Activated CD8-positive, alpha-beta memory T cell treated with anti-CD3 and anti-CD28 coated beads for 24 hours (primary cell): ENCODE measurements at places on chromosomes 1 and 21.

DNA sequence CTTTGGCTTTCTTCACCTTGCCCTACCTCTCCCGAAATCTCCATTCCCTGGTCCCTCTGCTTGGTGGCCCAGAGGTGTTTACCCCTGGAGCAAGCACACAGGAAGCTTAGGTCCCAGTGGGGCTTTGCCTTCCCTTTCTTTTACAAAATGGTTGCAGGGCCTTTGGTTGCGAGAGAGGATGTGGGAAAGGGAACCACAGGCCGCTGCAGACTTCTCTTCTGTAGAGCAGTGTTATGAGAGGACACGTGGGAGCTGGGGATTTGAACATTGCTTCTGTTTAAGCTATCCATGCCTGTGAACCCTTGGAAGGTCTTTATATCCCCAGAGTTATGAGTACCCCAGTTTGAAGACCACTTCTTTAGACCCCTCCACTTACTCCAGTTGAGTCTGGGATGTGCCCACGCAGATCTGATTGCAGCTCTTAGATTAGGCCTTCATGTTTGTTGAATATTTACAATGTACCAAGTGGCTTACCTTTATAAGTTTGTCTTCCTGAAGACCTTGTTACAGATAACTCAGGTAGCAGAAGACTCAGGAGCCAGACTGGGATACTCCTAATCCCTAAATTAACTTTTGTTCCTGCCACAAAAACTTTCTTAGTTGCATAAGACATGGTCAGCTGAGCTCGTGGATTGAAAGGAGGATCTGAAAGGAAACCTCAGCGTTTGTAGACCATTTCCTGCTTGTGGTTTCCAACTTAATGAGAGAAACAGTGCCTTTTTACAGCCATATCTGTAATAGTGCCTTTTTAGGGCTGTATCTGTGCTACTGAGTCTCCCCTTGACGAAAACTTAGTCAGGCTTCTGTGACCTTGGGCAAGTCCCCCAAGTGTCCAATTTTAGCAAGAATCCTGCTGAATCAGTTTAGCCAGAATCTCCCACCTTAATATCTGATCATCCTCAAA lies 21.9 kb upstream of the IVNS1ABP start:
- DNase-seq: peak; percentile 61

- DNase-seq: no peak
Observed at GRCh38 chr1:166552706-166553105, 286.6 kb upstream of the POGK start.

- DNase-seq: no peak
Observed at GRCh38 chr1:41296506-41296905, 54.4 kb upstream of the SCMH1 start.

DNA sequence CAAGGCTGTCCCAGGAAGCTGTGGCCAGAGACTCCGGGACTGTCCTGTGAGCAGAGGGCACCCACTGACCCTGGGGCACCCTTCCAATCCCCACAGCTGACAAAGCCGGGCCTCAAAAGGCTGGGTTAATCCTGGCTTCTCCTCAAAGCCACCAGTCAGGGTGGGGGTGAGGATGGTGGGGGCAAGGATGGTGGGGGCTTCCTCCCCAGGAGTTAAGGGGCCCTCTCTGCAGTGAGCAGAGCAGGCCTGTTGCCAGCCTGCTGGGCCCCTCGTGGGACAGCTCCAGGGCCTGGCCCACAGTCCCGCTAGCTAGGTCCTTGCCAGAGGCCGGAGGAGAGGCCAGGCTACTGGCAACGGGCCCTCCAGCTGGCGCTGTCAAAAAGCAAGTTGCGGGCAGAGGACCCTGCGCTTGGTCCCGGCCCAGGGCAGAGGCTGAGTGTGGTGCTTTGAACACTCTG lies 37.9 kb upstream of the CCDC27 start:
- DNase-seq: no peak

- no peak for DNase-seq
Observed at GRCh38 chr1:4797016-4797410, 142.6 kb downstream of the AJAP1 start.

- DNase-seq: no peak
Observed at GRCh38 chr1:10070206-10070605, 37.4 kb downstream of the UBE4B start.

GRCh38 chr1:171140401-171140800 lies 44.7 kb upstream of the FMO2 start:
- DNase-seq: no peak

GRCh38 chr1:202835548-202836072 lies 24.9 kb downstream of the PCAT6 start:
- DNase-seq: no peak

GRCh38 chr1:156402331-156403020 lies 33.5 kb downstream of the RHBG start:
- no peak for DNase-seq

GRCh38 chr1:15026117-15026489 lies 127.4 kb upstream of the TMEM51 start:
- DNase-seq: no peak

DNA sequence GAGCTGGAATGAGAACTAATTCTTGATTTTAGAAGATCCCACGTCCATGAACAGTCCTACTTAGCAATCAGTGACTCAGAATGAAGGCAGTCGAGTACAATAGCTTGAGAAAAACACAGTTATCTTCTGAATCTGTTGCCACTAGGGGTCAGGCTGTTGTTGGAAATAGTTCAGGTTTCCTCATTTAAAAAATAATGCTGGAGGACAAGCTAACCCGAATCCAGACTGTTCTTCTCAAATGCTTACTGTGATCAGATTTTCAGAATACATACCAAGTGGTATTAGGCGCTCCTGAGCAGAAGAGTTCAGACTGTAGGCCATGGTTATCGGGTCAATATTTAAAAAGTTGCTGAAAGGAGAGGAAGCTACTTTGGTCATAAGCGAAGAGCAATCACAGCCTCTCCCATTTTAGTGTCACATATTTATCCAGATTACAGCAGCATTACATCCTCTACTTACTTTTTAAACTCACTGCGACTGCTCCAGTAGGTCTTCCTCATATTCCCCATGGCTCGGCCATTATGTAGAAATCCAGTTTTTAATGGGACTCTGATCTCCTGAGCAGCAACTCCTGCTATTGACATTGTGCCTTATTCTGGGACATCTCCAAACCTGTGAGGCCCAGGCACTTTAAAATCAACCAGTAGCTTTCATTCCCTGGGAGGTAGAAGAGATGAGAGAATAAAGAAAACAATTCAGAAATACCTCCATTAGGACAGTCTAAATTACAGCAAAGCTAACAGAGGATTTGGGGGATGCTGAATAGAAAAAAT lies 10.9 kb downstream of the ERRFI1 start:
- no peak for DNase-seq

DNA sequence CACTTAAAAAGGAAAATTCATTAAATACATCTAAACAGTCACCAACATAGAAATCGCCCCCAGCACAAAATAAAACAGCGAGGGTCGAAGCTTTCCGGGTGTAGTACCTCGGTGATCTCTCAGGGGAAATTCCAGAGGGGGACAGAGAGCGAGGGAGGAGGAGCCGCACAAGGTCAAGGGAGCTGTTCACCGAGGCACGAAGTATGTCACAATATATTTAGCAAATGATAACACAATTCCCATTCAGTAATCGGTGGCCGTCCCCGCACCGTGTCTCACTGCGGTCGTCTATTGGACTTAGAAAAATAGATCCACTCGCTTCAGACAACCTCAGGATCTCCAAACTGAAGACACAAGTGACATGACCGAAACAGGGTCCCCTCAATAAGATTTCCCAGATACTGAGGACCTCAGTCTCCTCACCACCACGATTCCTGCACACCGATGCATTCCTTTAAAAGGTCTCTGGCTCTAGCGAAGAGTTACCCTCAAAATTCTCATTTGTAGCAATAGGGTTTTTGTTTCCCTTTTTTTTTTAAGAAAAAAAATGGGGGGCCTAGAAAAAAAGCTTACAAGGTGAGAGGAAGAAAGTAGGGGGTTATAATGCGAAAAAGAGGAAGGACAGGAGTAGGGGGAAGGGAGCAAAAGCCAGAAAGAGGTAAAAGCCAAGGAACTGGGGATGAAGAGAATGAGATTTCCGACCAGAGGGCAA lies 1.1 kb downstream of the LPGAT1 start:
- DNase-seq: no peak

- DNase-seq: no peak
Observed at GRCh38 chr1:185565302-185565701, 168.9 kb upstream of the HMCN1 start.

- DNase-seq: peak; percentile 30
Observed at GRCh38 chr1:30422251-30422650, 301.1 kb downstream of the MATN1 start.

DNA sequence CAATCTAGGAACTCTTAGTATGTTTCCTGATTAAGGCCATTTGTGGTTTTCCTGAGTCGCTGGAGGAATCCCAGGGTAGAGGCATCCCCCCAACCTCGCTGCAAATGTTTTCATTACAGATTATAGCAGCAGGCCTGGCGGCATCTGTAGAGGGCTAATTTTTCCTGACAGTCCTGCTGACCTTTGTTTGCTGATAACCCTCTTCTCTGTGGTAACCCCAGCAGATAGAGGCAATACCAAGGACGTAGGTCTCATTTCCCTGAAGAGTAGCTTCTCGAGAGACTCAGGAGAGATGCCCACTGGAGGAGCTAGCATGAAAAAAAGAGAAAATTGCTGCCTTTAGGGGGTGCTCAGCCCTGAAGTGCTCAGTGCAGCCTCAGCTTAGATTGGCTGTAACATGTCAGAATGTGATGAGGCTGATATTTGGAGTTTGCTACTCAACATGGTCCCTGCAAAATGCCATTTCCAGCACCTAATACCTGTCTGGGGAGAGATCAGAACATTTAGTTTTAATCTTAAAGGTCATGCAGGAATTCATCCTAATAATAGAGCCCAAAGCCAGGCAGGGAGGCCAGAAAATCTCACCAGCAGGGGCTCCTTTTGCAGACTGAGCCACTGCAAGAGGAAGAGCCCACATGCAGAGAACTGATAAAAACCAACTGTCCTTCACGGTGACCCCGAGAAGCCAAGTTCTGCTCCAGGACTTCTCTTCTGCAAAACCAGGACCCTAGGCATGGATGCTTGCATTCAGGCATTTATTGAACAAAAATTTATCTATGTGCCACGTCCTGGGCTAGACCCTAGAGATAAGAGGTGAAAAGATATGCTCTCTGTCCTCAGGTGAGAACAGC lies 184.5 kb downstream of the KAZN start:
- no peak for DNase-seq

- no peak for DNase-seq
Observed at GRCh38 chr1:178126741-178127185, 32.9 kb downstream of the RASAL2 start.

GRCh38 chr1:59520827-59521418 lies 224.0 kb downstream of the FGGY start:
- no peak for DNase-seq
